ENCODE measurements at places on chromosomes 12 and 14.

- no peak for DNase-seq
These were observed 599.9 kb downstream of the SOX5 start for GRCh38 chr12:23349564-23349963.

GRCh38 chr14:95361373-95362137 lies 41.8 kb upstream of the CLMN start:
- DNase-seq: peak; percentile 61

DNA sequence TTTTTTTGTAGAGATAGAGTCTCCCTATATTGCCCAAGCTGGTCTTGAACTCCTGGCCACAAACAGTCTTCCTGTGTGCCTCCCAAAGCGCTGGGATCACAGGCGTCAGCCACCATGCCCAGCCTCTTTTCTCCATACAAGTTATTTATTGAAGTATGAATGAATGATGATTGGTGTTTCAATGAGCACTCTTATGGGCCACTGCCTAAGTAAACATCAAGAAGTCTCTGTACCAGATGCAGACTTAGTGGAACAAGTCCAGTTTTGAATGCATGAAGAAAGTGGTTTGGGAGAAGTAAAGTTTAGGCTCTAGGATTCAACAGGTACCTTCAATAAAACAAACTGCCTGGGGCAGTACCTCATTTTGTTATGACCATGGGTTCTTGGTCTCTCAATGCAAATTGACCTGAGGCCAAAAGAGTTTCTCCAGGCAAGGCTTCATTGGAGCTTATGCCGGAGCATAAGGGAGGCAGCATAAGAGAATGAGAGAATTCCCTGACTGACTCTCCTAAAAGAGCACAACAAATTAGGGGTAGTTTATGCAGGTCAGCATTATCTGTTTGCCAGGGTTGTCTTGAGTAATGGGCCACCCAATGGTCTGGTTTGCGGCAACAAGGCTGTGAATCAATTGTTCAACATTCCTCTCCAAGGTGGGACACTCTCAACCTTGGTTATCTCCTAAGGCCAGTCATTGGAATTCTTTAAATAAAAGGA lies 1.1 kb upstream of the GMFB start:
- no peak for DNase-seq

GRCh38 chr12:48292040-48292439 lies 58.7 kb downstream of the ZNF641 start:
- DNase-seq: no peak

DNA sequence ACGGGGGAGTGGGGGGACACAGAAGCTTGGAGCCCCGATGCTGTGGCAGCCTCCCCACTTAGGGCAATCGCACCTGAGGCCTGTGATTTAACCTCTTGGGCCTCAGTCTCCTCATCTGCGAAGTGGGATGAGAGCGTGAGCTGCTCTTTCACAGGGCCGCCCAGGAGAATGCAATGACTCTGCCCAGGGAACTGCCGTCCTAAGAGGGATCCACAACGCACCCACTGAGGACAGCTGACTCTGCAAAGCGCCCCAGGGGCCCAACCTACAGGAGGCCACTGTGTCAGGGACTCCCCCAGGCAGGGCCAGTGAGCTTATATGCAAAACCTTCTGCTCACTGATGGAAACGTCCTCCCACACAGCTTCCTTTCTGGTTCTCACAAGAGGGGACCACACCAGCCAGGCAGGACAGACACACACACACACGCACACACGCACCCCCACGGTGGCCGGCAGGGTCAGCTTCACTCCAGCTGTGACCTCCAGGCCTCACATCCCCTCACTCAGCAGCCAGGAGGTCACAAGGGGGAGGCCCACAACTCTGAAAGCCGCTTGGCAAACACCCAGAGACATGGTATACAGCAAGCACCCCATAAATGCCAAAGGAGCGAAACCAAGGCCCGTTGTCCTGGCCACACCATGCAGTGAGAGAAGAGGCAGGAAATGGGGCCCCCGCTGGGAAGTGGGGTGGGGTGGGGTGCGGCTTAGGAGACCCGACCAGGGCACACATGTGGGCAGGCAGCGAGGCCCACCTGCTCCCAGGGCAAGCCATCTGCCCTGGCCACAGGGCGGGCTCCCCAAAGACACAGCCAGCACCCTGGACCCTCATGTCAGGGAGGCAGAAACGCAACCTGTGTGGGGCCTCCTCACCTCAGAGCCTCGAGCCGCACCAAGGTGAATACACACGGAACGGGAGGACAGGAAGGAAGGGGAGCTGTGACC lies 73.3 kb downstream of the NCOR2 start:
- no peak for DNase-seq

- no peak for DNase-seq
These were observed 48.1 kb upstream of the LTBP2 start for GRCh38 chr14:74660167-74660566.
